T-cell (primary cell): ENCODE measurements at places on chromosomes 2 and 18. TPM values are rescaled to one million over a fixed set of nuclear protein-coding genes. Genes with fewer than 3 reads are reported as not detected.

DNA sequence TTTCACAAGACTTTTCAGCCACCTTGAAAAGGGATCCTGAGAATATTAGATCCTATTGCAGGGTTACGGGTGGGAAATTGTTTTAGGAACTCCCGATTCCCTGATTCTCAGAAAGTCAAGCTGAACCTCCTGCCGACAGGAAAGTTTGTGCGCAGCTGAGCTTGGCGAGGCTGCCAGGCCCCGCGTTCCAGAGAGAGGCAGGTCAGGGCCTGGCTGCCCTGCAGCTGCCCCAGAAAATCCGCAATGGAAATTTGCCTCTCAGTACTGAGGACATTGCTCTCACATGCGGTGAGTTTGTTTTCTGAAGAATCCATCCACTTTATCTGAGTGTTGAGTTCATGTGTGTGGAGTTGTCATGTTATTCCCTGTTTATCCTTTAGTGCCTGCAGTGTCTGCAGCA lies 144.2 kb downstream of the RTP5 start:
- DNase-seq = no peak

- DNase-seq = no peak
These were observed 99.0 kb upstream of the CTDP1 start for GRCh38 chr18:79580498-79581171.

GRCh38 chr2:164257742-164258141 lies 363.5 kb downstream of the GRB14 start:
- DNase-seq = no peak

DNA sequence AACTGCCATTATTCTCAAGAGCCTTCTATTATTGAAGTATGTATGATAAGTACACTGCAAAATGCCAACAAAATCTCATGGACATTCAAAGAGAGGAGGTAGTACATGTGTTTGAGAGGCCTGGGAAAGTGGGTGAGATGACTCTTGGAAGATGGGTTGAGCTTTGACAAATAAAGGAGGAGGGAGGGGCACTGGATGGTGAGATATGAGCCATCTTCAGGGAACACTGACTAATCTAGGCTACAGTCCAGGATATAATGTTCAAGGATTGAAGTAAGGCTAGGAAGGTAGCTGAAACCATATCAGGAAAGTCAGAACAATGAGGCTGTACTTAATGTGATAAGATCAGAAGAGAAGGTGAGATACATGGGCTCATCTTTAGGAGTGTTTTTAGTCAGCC lies 559.7 kb downstream of the ZEB2 start:
- no peak for DNase-seq

GRCh38 chr2:38407111-38407682 lies 30.1 kb upstream of the ATL2 start:
- DNase-seq = no peak

- no peak for DNase-seq
These were observed 4.7 kb downstream of the CREB1 start for GRCh38 chr2:207534417-207534816.

DNA sequence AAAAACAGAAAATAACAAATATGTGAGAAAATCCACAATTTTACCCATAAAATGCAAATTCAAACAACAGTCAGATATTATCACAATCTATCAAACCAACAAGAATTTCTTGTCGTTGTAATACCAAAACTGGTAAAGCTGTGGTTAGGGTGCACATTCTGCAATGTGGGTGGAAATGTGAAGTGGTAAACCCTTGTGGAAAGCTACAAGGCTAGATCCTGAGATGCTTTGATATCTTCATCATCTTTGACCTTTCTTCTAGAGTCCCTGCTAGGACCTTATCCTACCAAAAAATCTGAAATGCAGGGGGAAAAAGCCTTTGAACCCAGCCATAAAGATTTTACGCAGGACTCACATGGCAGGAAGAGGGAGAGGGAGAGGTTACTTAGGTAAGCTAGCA lies 17.2 kb upstream of the ATG16L1 start:
- no peak for DNase-seq

DNA sequence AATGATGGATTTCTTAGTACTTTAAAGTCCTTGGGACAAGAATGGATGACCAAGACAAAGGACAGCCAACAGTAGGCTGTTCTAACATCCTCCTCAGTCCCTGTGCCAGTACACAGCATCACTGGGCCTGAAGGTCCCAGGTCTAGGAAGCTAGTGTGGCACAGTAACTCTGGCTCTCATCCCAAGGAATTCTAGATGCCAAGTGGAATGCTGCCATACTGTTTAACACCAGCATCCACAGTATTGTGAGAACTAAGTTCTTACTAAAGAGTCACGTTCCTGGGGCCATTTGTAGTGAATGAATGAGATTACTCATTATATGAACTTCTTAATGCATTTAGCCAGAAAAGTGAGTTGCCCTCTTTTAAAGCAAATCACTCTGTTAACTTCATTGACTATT lies 68.2 kb upstream of the LYPD1 start:
- no peak for DNase-seq

GRCh38 chr2:27701676-27702075 lies 38.0 kb downstream of the SLC4A1AP start:
- no peak for DNase-seq

DNA sequence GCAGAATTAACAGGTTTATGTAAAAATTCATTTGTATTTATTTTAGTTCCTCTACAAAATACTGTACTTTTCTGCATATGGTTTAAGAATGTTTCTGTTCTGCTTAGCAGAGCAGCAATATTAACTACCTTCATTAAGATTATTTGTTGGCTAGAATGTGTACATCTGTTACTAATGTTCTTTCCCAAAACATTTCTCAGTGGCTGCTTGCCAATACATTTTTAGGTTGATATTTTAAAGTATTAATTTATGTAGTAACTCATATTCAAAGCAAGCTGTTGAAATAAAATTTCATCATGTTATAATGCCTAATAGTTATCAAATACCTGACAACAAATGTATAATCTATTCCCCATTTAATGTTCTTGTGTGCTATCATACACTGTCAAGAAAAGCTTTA lies 40.3 kb downstream of the PRKD3 start:
- DNase-seq = no peak

DNA sequence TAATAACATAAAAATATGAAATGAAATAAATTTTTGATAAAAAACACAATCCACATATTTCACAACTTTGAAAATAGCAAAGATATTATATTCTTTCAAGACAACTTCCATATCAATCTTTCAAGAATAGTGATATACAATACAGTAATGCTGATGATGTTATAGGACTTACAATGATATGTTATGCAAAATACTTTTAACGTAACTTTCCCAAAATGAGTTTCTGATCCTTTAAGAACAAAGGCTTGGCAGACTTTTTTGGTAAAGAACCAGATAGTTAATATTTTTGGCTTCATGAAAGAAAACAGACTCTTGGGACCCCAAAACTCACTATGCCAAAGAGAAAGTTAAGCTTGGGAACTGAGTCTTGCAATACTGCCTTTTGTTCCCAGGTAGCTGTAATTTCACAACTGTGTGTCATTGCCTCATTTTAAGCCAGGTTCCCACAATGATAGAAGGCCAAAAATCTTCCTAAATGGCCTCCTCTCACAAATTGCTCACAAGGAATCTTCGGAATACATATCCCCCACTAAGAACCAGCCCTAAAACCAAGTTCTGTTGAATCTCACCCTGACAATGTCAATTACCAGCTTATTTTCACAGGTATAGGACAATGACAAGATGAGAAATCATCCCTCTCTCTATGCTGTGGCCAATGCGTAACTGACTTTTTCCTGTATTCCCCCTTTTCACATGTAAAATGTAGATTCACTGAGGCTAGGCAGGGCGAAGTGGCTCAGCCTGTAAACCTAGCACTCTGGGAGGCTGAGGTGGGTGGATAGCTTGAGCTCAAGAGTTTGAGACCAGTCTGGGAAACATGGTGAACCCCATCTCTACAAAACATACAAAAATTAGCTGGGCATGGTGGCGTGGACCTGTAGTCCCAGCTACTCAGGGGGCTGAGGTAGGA lies 54.8 kb upstream of the STRN start:
- no peak for DNase-seq

- DNase-seq = no peak
These were observed 79.5 kb upstream of the ALPP start for GRCh38 chr2:232299084-232299483.

DNA sequence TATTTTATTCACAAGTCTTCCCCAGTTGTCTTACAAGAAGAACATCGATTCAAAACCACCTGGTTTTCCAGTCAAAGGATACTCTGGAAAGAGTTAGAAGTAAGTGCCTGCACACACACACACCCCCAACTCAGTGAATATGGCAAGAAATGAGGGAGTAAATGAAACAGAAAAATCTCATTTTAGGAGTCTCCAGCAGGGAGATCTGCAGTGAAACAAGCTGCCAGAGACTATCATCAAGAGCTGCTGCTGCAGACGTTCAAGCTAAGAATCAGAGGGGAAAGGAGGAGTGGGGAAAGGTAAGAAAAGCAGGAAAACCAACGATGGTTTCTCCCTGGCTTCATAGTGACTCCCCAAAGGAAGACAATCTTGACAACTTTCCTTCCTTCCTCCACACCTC lies 2.4 kb downstream of the ALK start:
- DNase-seq = no peak

- no peak for DNase-seq
These were observed 259.3 kb upstream of the KCNJ3 start for GRCh38 chr2:154439156-154439555.

DNA sequence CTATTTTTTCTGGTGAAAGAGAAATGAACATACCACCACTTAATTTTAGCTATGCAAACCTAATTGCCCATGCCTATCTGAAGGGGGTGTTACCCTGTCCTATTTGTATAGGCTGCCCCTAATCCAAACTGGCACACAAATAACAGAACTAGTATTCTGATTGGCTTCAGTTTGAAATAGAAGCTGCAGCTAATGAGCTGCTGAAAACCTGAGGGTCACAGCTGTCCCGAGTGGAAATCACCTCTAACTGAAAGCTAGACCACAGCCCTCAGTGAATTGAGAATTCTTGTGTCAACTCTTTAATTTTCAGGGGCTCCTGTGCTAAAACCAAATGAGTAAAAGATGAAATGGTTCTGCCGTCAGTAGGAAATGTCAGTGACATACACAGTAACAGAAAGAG lies 28.7 kb downstream of the CCDC141 start:
- DNase-seq = no peak

DNA sequence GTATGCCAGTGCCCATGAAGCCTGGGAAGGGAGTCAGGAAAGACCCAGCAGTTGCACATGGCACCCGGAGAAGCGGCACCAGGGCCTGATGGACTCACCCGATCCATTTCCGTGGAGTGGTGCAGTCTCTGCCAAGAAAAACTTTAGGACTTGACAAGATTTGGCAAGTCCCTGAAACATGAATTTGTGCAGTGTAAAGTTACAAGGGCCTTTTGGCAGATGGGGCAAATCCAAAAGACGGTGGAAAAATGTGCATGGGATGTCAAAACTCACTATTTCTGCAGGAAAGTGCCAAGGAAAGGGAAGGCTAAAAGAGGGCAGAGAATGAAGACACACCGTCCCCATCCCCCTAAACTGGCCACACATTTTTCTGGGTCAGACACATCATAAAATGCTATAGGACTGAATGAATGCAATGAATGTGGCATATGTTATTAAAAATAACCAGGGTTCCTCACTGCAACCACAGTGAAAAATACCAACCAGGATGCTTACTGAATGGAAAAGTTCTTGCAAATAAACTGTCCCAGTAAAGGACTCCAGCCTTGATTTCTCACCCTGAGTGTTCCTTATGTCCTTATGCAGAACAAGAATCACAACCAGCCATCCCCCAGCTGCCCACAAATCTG lies 173.5 kb upstream of the SIX2 start:
- no peak for DNase-seq

GRCh38 chr2:127085317-127085681 lies 21.7 kb downstream of the BIN1 start:
- DNase-seq = no peak

GRCh38 chr2:169963786-169964185 lies 136.5 kb downstream of the UBR3 start:
- no peak for DNase-seq

GRCh38 chr2:111628221-111628620 lies 255.8 kb downstream of the ANAPC1 start:
- DNase-seq = no peak

- DNase-seq = no peak
These were observed 76.8 kb downstream of the LYPD1 start for GRCh38 chr2:132593171-132593570.

DNA sequence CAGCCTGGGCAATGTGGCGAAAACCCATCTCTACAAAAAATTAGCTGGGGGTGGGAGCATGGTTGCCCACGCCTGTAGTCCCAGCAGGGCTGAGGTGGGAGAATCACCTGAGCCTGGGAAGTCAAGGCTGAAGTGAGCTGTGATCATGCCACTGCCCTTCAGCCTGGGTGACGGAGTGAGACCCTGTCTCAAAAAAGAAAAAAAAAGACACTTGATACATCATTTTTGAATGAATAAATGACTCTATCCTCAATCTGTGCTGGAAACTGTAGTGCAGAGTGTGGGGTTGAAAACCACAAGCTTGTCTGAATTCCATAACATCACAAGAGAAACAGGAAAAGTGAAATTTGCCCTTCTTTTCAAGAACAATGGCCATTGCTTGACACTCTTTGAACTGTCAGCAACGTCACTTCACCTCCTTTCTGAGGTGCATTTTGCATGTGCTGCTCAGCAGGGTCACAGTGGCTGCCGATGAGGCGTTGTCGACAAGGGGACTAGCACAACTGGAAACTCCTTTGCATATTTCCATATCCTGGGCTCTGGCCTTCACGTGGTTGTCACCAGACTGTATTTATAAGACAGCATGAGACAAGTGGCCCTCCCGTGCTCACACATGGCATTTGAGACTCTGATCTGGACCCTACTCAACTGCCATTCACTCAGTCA lies 54.2 kb downstream of the DDX1 start:
- no peak for DNase-seq

DNA sequence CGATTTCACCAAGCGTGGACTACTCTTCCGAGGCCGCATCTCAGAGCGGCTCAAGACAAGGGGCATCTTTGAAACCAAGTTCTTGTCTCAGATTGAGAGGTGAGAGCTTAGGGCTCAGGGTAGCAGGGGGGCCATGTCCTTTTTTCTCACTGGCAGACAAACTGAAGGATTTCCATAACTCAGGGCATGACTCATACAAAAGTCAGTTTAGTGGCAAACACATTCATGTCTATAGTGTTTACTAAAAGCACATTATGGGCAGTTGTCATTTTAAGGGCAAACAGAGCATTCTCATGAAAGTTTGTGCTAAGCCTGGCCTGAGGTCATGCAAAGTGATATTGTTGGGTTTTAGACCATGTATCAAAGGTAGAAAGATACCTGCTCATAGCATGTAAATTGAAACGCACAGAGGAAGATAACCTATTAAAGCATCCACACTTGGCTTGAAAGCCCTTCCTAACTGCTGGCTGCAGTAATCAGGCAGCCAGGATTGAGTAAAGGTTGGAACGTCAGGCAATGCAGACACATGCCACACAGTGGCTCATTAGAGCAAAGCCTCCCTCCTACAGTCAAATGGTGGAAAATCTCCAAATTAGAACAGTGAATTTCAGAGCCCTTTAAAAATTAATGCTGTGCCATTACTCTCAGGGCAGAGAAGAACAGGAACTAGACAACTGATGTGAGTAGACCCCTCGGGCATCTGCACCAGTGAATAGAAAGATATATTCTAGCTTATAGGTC lies 54.2 kb downstream of the HK2 start:
- DNase-seq = no peak

Gene GNLY
- total RNA-seq = 82.9 TPM

Gene PRKCE
- 29.8 TPM for total RNA-seq

Gene RNF144A
- total RNA-seq = 47.3 TPM

Gene OTX1
- not detected for total RNA-seq

Gene G6PC2
- not detected for total RNA-seq

Gene UGT1A4
- not detected for total RNA-seq
